ENCODE measurements at places on chromosomes 3 and 15. TPM values are rescaled to one million over a fixed set of nuclear protein-coding genes. Genes with fewer than 3 reads are reported as not detected.
A peak's percentile ranks its signal among the peaks of the same experiment; 100 is the strongest.

GRCh38 chr15:64720188-64720587 lies 55.2 kb downstream of the RBPMS2 start:
- DNase-seq, result no peak

- DNase-seq, result no peak
These were observed 69.5 kb upstream of the MBNL1 start for GRCh38 chr3:152199102-152199840.

GRCh38 chr15:57887825-57888224 lies 177.7 kb downstream of the ALDH1A2 start:
- DNase-seq, result no peak

DNA sequence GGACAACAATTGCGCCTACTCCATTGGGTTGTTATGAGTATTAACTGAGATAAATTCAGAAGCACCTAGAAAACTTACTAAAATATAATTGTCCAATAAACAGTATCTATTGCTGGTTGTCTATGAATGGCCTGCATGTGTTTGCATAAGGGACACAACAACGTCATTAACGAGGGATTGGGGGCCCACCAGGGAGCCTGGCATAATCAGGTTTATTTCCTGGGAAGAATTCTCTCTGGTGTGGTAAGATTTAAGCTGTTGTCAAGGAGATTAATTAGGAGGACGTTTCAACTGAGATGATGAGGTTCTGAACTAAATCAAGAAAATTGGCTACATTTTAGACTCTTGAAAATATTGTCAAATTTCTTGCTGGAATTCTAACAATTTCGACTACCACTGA lies 176.1 kb upstream of the CDIN1 start:
- DNase-seq, result no peak

GRCh38 chr3:172323894-172324610 lies 124.2 kb downstream of the GHSR start:
- peak; percentile 30 for DNase-seq

- no peak for DNase-seq
These were observed 873.0 kb downstream of the ROBO1 start for GRCh38 chr3:78894787-78895186.

GRCh38 chr3:107634099-107634489 lies 111.3 kb downstream of the BBX start:
- DNase-seq, result no peak

- DNase-seq, result no peak
These were observed 37.0 kb downstream of the CEMIP start for GRCh38 chr15:80816049-80816653.

ERICH6 gene
- total RNA-seq, result not detected

EHHADH gene
- total RNA-seq, result 15.6 TPM

AP3B2 gene
- 6.7 TPM for total RNA-seq

LRRC31 gene
- total RNA-seq, result 0.98 TPM

CPLX3 gene
- total RNA-seq, result not detected

PLSCR5 gene
- total RNA-seq, result not detected

KY gene
- total RNA-seq, result not detected

CTXN2 gene
- total RNA-seq, result not detected

Measured in Caki2 (cell line).